ENCODE measurements at places on chromosomes 1 and 21.

- DNase-seq = peak; percentile 28
Measured at GRCh38 chr1:184597650-184598357, 156.9 kb downstream of the EDEM3 start.

- DNase-seq = no peak
Measured at GRCh38 chr21:33817138-33817537, 98.5 kb downstream of the ATP5PO start.

DNA sequence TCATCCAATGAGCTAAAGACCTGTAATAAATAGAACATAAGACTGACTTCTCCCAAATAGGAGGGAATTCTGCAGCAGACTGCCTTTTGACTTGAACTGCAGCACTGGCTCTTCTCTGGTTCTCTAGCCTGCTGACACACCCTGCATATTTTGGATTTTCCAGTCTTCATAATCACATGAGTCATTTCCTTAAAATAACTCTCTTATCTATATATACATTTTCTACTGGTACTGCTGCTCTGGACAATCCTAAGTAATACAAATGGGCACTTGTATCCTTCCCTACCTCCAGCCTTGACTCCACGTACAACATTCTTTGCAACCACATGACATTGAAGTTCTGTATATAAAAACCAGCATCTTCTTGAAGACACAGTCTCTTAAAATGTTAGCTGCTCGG lies 429.4 kb upstream of the TMPRSS15 start:
- DNase-seq = no peak

GRCh38 chr1:32398401-32398800 lies 4.2 kb upstream of the BSDC1 start:
- DNase-seq = peak; percentile 60

GRCh38 chr21:28602546-28602945 lies 390.1 kb downstream of the LTN1 start:
- no peak for DNase-seq
